ENCODE measurements at places on chromosomes 7 and 10. TPM values are rescaled to one million over a fixed set of nuclear protein-coding genes. Genes with fewer than 3 reads are reported as not detected.

GRCh38 chr7:47327698-47328391 lies 254.1 kb downstream of the TNS3 start:
- no peak for DNase-seq

NPFFR1 gene
- 0.14 TPM for total RNA-seq

DNA sequence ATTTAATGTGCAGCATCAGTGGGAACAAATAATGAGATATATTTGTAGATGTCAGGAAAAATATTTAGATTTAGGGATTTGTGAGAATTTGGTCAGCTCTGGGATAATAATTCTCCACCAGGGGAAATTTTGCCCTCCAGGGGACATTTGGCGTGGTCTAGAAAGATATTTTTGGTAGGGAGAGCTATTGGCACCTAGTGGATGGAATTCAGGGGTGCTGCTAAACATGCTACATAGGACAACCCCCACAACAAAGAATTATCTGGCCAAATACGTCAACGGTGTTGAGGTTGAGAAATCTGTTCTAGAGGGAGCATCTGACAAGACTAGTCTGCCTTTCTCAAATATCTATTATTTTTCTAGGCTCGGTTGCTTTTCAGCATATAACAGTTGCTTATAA lies 2.1 kb downstream of the ADK start:
- DNase-seq: no peak

GRCh38 chr7:137003566-137003965 lies 135.1 kb downstream of the CHRM2 start:
- no peak for DNase-seq

SAMD8 gene
- total RNA-seq: 8.0 TPM

GSTO2 gene
- total RNA-seq: 9.5 TPM

- DNase-seq: no peak
Measured at GRCh38 chr7:3063016-3063753, 19.5 kb upstream of the CARD11 start.

- no peak for DNase-seq
Measured at GRCh38 chr10:111677759-111678158, 505.8 kb downstream of the GPAM start.

DNA sequence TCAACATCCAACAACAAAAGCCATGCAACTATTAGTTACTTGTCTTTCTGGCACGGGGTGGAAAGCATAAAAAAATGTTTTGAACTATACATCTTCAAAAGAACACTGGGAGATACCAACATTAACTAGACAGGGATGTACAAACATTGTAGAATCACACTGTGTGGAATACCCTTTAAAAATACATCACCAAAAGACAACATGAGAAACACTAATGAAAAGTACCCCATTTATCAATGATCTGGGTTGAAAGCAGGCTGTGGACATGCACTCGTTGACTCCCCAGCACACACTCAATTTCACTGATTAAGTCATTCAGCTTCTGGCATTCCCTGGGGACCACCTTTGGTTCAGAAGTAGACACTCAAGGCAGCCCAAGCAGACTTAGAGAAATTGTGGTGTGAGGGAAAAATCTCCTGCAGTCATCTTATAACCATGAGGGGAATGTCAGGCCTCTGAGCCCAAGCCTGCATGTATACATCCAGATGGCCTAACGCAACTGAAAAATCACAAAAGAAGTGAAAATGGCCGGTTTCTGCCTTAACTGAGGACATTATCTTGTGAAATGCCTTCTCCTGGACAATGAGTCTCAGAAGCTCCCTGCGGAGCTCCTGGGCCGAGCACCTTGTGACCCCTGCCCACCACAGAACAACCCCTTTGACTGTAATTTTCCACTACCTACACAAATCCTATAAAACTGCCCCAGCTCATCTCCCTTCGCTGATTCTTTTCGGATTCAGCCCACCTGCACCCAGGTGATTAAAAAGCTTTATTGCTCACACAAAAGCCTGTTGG lies 53.0 kb downstream of the CACUL1 start:
- no peak for DNase-seq

SOSTDC1 gene
- total RNA-seq: not detected

DNA sequence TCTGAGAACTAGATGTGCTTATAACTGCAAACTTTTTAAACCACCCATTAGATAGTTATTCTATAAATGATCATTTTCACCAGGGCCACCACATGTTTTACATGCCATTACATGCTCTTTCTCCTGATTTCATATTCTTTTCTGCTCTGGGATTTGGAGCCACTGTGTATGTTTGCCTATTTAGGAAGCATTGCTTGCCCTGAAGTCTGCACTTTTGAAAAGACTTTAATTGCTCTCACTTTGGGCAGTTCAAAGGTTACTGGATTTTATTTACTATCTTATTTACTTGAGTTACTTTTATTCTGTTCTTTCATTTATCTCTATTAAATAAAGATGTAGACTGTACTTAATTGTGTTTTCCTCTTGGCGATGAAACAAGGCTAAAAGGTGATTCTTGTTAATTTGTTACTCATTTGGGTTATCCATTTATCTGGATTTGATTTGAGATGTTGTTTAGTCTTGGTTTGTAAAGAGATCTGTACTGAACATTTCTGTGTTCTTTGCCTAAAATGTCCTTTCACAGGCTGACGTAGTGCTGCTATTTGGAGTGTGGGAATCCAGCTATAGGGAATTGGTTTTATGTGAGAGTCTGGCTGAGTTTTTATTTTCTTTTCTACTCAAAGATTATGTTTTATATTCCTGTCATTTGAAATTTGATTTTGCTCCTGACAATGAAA lies 88.8 kb downstream of the SUGCT start:
- DNase-seq: peak; percentile 83

GRCh38 chr7:129354428-129355157 lies 79.6 kb upstream of the STRIP2 start:
- DNase-seq: no peak

DNA sequence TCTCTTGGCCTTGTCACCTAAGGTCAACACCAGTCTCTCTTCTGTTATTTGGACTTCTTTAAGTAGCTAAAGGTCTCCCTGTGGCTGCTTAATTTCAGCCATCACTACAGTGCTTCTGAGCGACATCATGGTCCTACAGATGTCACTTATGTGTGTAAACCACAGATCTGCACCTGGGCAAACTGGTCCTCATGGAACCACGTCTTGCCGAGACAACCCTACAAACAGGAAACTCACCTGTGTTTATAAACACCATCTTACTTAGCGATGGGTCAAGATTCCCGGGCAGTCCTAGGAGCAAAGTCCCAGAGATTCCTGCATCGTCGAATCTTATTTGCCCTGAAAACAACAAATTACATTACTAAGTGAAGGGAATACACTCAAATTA lies 27.8 kb downstream of the KLF6 start:
- no peak for DNase-seq

ASAH2 gene
- total RNA-seq: 0.14 TPM

- DNase-seq: no peak
Measured at GRCh38 chr7:143392875-143393266, 11.7 kb downstream of the ZYX start.

DNA sequence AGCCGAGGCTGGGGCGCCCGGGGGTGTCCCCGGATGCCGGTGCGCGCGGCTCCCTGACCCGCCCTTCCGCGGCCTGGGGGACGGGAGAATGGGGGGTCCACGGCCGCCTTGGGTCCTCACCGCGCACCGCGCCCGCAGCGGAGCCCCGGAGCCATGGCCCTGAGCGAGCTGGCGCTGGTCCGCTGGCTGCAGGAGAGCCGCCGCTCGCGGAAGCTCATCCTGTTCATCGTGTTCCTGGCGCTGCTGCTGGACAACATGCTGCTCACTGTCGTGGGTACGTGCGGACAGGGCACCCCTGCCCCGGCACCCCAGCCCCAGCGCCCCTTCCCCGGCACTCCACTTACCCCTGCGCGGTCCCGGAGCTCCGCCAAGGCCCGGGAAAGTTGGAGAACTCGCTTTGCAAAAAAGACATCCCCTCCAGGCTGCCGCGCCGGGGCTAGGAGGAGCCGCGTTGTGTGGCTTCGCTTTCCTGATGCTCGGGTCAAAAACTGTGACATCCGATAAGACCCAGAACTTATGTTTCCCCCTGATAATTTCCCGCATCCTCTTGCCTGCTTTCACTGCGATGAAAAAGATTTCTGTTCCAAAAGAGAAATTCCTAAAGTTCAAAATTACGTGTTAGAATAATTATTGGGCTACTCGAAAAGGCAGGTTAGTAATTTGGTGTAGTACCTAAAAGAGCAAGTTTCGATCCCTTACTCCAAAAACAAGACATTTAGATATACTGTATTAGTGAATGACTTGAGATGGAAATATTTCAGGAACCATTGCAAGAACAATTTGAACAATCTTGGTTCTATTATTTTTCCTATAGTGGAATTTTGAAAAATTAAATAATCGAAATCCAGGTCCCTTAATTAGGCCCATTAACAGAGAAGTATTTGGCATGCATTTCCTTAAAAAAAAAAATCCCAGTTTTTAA lies 888 bp downstream of the SLC18A2 start:
- no peak for DNase-seq

GRCh38 chr7:39434012-39434411 lies 132.2 kb upstream of the YAE1 start:
- no peak for DNase-seq

NACAD gene
- total RNA-seq: 3.9 TPM

DNA sequence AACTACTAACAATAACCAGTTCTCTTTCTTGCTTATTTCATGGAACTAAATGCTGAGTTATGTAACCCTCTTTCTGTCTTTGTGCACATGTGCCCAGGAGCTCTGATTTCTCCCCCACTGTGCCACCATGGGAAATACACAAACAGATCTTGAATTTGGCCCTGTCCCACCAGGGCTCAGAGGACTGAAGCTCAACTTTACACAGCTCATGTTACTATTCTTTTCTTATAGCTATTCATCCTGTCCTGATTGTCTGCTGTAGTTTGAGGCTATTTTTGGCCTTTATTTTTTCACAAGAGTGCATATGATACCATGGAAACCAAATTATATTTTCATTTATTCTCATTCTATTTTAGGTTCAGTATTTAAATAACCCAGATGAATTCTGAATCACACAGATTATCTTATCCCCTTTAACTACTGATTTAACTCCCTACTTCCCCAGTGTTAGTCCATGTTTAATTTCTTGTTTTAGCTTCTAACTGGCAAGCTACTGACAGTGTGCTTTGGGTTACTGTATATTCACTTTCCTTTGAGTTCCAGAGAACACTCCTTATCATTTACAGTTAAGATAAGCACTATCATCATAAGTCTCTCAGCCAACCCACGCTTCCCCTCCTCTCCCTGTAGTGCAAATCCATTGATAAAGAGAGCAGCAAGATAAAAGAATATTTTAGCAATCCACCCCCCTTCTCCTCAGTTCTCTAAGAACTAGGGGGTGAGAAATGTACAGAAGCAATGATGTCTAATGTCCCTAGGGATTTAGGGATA lies 71.8 kb upstream of the GSDME start:
- DNase-seq: no peak

BEND7 gene
- 25.9 TPM for total RNA-seq

GRCh38 chr10:115094416-115095140 lies 1.4 kb downstream of the ATRNL1 start:
- no peak for DNase-seq

Data from epithelial cell of proximal tubule (primary cell).